CD8-positive, alpha-beta memory T cell (primary cell): ENCODE measurements at places on chromosomes 7 and 10. TPM values are rescaled to one million over a fixed set of nuclear protein-coding genes. Genes with fewer than 3 reads are reported as not detected.

DNA sequence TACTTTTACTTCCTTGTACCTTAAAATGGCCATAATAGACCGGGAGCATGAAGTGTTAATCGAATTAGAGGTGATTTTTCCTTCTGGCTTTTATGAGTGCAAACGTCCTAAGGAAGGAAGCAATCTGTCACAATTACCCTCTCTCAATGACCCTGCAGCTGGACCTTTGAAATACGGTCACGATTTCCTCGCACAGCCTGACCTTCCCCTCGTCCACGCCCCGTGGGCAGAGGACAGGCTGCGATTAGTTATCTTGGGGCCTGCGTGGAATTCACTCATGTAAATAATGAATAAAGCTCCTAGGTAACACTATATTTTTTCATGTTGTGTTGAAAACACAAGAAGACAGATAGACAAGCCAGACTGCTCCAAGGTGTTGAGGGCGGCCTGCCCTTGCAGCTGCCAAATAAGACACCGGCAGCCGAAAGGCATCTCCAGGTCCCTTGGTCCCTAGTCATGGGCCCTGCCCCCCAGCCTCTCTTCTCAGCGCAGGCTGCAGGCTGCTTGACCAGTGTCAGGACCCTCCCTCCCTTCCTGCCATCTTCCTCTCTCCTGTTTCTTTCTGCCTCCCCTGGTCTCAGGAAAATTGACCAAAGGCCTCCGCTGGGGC, 199.9 kb downstream of the TCERG1L start:
- H3K4me3 ChIP-seq = no peak overlapping the region
- no peak for DNase-seq
- H3K36me3 ChIP-seq = no peaks in the 10 kb centered on the region
- H3K27me3 ChIP-seq = no peaks in the 10 kb centered on the region
- H3K4me1 ChIP-seq = no peaks in the 10 kb centered on the region

DNA sequence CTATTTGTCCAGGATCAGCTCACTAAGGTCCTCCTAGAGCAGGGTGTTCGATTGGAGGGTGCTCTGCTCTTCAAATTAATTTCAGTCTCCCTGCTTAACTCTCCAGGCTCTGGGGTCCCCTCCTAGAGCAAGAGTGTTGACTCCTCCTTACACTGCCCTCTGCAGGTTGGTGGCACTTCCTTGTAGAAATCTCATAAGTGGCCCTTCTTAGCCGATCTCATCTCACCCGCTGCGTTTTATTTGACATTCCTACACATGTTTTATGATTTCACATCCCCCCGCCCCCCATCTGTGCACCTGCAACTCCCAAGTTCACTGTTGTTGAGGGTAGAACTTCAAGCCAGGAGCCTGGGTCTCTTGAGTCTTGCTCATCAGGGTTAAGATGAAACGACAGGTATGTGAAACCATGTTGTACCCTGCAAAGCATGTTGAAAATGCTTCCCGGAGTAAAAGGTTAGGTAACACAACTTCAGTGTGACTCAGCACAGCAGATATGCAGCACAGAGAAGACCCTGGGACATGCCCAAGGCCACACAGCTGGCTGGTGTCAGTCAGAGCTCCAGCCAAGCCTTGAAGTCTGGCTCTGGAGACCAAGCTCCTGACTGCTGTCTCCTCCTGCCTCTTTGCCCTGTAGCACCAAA, 171.2 kb downstream of the PRKAG2 start:
- no peak for DNase-seq
- no peaks in the 10 kb centered on the region for H3K4me1 ChIP-seq
- no peak overlapping the region for H3K27ac ChIP-seq
- H3K36me3 ChIP-seq = no peaks in the 10 kb centered on the region
- no peaks in the 10 kb centered on the region for H3K27me3 ChIP-seq

- H3K4me3 ChIP-seq = no peak overlapping the region
- no peak for DNase-seq
- no peak overlapping the region for H3K27ac ChIP-seq
Observed at GRCh38 chr7:22945584-22945983, 68.3 kb downstream of the HYCC1 start.

DNA sequence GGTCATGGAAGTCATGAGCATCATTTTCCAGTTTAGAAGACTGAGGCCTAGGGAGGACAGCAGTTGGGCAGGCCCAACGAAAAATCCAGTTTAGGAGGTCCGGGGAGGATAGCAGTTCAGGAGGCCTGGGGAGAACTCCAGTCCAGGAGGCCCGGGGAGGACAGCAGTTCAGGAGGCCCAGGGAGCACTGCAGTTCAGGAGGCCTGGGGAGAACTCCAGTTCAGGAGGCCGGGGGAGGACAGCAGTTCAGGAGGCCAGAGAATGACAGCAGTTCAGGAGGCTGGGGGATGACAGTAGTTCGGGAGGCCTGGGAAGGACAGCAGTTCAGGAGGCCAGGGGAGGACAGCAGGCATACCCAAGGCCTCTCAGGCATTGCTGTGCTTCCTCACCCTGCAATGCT, 453.4 kb downstream of the LRMDA start:
- DNase-seq = no peak
- H3K27ac ChIP-seq = no peak overlapping the region
- no peak overlapping the region for H3K4me3 ChIP-seq
- H3K4me1 ChIP-seq = no peaks in the 10 kb centered on the region

- H3K4me3 ChIP-seq = no peak overlapping the region
- H3K36me3 ChIP-seq = no peaks in the 10 kb centered on the region
- peaks cover 7% of the 10 kb centered on the region for H3K4me1 ChIP-seq
- H3K27me3 ChIP-seq = no peaks in the 10 kb centered on the region
- DNase-seq = no peak
- peak overlapping the region; percentile 57 for H3K27ac ChIP-seq
Observed at GRCh38 chr10:35204650-35205319, 78.1 kb downstream of the CREM start.

DNA sequence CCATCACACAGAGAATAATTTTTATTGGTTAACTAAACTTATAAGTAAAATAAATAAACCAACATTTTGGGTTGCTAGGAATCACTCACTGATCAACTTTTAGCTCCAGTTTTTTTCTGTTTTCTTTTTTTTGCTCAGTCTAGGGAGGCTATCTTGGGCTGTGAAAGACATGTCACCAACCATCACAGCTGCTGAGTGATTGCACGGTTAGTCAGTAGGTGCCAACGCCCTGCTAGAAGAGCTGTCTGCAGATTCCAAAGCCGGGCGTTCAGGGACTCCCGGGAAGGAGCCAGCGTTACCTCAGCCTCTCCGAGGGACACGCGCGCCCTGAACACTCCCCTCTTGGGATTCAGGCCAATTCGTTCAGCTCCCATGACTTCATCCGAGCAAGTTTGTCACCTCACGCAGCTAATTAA, 604 bp upstream of the STAM start:
- DNase-seq = no peak
- H3K4me1 ChIP-seq = peaks cover 42% of the 10 kb centered on the region
- no peaks in the 10 kb centered on the region for H3K36me3 ChIP-seq
- H3K27ac ChIP-seq = peak overlapping the region; percentile 96

- no peaks in the 10 kb centered on the region for H3K27me3 ChIP-seq
- H3K36me3 ChIP-seq = peaks cover 12% of the 10 kb centered on the region
- H3K4me3 ChIP-seq = no peak overlapping the region
- H3K4me1 ChIP-seq = no peaks in the 10 kb centered on the region
- DNase-seq = no peak
- no peak overlapping the region for H3K27ac ChIP-seq
Observed at GRCh38 chr10:89241486-89242344, 9.9 kb downstream of the LIPA start.

- no peaks in the 10 kb centered on the region for H3K27me3 ChIP-seq
- H3K27ac ChIP-seq = no peak overlapping the region
- no peak for DNase-seq
- no peaks in the 10 kb centered on the region for H3K4me1 ChIP-seq
Observed at GRCh38 chr7:34011696-34012095, 106.4 kb downstream of the BMPER start.

DNA sequence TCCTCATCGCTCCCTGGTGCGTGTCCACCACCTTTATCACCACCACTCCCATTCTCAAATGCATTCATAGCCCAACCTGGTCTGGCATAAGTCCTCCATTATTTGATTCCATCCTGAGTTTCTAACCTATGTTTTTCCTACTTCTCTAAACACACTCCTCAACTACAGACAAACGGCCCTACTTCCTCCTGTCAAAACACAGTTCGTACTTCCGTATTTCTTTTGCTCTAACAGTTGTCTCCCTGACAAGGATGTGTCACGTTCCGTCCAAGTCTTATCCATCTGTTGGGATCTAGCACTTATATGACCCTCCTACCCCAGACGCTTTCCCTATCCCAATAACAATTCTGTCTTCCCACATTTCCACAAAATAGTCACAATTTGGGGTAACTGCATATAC, 46.8 kb downstream of the DOCK4 start:
- no peak for DNase-seq
- H3K4me3 ChIP-seq = no peak overlapping the region
- H3K4me1 ChIP-seq = no peaks in the 10 kb centered on the region

GRCh38 chr7:107450970-107451369, 18.9 kb upstream of the GPR22 start:
- H3K4me3 ChIP-seq = no peak overlapping the region
- no peak overlapping the region for H3K27ac ChIP-seq
- H3K36me3 ChIP-seq = no peaks in the 10 kb centered on the region
- DNase-seq = no peak
- no peaks in the 10 kb centered on the region for H3K4me1 ChIP-seq
- H3K27me3 ChIP-seq = no peaks in the 10 kb centered on the region

GRCh38 chr7:44629829-44630522, 23.5 kb downstream of the OGDH start:
- peaks cover 71% of the 10 kb centered on the region for H3K4me1 ChIP-seq
- H3K27me3 ChIP-seq = no peaks in the 10 kb centered on the region
- H3K27ac ChIP-seq = peak overlapping the region; percentile 58

DNA sequence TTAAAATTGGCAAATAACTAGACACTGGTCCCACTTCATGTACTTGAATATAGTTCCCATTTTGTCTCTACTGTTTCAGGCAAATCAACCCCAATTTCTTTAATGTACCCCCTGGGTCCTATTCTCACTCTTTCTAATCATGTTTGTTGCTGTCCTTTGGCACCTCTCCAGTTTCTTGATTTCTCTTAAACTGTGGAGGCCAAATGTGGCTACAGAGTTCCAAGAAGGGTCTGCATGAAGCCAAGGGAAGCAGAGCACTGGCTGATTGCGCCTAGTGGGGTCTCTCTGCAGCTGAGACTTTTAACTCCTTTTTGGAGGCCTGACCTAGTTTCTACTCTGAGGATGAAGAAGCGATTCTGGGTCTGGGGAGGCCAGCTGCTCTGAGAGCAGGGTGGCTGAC, 6.7 kb upstream of the ADAM12 start:
- DNase-seq = no peak
- H3K4me1 ChIP-seq = no peaks in the 10 kb centered on the region
- H3K36me3 ChIP-seq = no peaks in the 10 kb centered on the region

DNA sequence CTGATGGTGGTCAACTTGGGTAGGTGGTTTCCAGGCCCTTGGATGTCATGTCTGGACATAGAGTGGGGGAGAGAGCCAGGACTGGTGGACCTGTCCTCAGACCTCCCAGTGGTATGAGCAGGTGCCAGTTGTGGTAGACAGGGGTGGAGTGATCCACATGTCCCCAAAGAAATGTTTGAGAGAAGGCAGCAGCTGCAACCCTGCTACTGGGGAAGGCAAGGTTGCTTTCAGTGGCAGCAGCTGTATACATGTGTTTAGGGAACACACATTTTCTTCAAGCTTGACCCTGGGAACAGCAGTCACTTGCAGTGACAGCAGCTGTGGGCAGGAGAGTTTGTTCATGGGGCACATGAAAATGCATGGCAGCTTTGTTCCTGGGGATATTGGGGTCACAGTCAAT, 882.6 kb upstream of the C7orf33 start:
- H3K27me3 ChIP-seq = no peaks in the 10 kb centered on the region
- H3K4me3 ChIP-seq = no peak overlapping the region
- no peak for DNase-seq
- no peaks in the 10 kb centered on the region for H3K4me1 ChIP-seq
- no peak overlapping the region for H3K27ac ChIP-seq

Gene LRRC61
- 32.0 TPM for total RNA-seq

Gene MUC12
- total RNA-seq = 0.35 TPM

Gene CALHM2
- total RNA-seq = 22.2 TPM

Gene THSD7A
- total RNA-seq = not detected

Gene LIPN
- not detected for total RNA-seq

Gene OGA
- 95.8 TPM for total RNA-seq
